ENCODE measurements at places on chromosomes 2 and 18.

- DNase-seq, result no peak
Measured at GRCh38 chr2:50647381-50647780, 384.6 kb downstream of the NRXN1 start.

DNA sequence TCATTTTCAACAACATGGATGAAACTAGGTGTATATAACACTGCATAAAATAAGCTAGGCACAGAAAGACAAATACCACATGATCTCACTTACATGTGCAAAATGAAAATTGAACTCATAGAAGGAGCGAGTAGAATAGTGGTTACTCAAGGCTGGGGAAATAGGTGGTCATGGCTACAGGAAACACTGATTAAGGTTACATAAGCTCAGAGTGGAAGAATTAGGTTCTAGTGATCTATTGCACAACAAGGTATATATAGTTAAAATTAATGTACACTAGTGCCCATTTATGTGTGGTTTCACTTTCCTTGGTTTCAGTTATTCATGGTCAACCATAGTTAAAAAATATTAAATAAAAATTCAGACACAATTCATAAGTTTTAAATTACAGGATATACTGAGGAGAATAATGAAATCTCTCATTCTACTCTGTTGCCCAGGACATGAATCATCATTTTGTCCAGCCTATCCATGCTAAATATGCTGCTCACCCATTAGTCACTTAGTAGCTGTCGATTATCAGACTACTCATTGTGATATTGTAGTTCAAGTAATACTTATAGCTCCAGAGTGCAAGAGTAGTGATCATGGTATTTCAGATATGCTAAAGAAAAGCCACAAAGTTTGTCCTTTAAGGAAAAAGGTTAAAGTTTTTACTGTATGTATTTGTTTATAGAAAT is 1530.9 kb upstream of the LRRTM1 start:
- DNase-seq, result no peak

DNA sequence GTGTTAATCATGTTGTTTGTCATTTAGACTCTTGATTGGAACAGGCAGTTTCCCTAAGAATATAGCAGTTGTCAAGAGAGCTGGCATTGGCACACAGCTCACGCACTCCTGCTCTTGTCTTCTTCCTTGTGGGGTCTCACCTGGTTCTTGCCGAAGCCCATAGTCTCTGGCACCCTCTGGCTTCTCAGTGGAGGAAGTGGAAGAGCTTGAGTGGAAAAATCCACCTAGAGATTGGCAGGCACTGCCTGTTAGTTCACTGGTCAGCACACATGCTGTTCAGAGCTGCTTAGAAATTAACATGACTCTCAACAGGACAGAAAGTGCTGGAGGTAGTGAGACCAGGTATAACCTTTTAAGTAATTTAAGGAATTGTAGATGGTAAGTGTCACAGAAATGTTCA is 28.3 kb downstream of the SCTR start:
- no peak for DNase-seq

- DNase-seq, result no peak
Measured at GRCh38 chr2:6384341-6384740, 481.4 kb downstream of the CMPK2 start.

DNA sequence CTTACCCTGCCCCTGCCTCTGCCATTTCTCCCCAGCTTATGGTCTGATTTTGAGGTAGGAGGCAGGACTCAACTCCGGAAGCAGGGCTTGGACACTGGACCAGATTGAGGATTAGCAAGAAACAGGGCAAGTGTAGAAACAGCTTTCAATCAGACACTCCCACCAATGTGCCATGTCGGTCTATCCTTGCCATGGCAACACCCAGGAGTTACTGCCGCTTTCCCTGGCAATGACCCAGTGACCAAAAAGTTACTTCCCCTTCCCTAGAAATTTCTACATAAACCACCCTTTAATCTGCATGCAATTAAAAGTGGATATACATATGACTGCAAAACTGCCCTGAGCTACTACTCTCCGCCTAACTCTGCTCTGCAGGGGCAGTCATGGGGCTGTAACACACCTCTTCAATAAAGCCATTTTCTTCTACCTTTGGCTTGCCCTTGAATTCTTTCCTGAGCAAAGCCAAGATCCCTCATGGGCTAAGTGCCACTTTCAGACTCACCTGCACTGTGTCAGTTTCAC is 156.7 kb downstream of the LPIN1 start:
- no peak for DNase-seq

DNA sequence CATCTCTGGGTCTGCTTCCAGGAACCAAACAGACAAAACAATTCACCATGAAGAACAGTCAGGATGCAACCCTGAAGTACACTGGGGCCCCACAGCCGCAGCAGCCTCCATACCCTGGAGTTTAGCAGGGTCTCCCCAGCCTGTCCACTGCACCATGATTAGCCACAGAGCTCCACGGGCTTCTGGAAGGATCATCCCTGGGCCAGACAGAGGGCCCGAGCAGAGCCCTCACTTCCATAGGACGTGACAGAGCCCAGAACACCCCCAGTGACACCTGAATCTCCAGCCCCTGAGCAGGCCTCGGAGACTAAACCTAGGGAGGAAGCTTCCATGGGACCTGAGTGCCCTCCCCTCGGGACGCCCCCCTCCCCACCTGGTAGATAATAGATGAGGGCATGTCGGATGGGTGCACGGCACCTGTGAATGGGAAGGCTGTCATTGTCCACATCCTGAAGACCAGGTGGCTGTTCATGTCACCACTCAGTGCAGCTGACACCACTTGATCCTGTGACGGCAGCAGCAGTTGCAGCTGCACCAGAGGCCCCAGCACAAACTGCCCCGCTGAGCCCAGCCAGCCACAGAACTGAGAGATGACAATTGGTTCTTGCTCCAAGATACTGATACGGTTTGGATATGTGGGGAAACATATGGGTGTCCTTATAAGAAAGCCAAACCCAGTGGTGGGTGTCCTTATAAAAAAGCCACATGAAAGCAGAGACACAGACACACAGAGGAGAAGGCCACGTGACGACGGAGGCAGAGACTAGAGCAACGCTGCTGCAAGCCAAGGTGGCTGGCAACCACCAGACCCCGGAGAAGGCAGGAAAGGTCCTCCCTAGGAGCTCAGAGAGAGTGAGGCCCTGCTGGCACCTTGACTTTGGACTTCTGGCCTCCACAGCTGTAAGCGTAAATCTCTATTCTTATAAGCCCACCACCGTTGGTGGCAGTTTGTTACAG is 23.2 kb downstream of the KIF1A start:
- peak; percentile 4 for DNase-seq

DNA sequence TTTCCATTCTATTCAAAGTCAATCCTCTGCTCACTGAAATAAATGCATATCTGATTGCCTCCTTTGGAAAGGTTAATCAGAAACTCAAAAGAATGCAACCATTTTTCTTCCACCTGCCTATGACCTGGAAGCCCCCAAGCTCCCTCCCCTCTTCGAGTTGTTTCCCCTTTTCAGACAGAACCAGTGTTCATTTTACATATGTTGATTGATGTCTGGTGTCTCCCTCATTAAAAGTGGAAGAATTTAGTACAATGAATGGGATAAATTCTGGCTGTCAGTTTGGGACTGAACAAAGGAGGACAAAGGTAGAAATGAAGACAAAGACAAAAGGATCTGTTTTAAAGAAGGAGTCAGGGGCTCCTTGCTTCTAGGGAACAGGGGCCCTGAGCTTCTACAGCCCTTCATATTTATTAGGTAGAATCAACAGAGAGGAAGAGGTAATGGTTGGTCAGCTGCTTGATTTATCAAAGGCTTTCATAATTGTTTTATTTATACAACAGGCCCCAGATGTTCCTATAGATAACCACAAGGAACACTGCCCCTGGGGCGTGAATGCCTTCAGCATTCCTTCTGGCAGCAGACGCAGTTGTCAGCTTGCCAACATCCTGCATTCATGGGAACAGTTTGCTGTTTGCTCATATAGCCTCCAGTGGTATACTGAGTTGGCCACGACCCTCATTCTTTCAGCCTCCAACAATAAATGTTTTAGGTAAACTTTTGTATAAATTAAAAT is 949.8 kb upstream of the LRATD1 start:
- no peak for DNase-seq

- no peak for DNase-seq
Measured at GRCh38 chr2:225788571-225789094, 389.1 kb downstream of the NYAP2 start.

DNA sequence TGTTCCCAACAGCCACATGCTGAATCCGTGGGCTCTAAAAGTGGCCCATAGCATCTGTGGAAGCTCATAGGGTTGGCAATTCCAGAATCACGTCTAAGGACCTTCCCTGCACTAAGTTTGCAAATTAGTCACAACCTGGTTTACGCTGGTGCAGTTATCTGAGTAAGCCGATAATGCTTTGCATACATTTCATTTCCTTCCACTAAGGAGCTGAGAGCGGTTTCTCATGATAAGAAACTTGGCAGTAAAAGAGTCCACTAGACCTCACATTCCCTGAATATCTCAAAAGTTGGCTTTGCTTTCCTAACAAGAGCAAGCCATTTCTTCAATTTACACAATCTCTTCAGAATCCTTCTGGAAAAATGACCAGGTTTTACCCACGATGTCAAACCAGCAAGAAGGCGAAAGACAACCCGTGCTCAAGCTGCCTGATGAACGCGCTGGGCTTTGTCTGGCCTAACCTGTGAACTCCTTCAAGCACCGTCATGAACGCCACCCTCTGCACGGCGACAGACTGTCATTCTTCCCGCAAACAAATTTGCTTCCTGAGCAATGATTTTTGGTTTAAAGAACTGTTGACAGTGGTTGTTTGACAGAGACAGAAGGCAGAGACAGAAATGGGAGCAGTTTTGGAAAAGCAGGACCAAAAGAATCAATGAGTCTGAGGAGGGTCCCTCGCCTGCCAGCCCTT is 73.0 kb upstream of the COPS8 start:
- DNase-seq, result no peak

GRCh38 chr18:36045241-36045991 is 21.9 kb downstream of the RPRD1A start:
- no peak for DNase-seq

DNA sequence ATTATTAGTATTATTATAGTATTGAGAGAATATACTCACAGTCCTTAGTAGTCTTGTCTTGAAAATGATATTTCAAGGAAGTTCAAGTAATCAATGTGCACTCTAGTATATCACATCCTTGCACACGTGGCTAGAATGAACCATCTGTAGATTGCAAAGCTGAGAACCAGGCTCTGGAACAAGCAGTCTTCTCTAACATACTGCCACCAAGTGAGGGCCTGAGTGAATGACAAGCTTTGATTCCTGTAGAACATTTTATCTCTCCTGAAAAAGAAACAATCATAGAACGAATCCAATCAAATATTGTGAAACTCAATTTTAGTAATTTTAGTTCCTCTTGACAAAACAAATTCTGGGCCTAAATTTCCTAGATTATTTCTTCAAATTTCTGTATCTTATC is 55.3 kb upstream of the SULT1C3 start:
- DNase-seq, result no peak

GRCh38 chr2:240300261-240300821 is 135.1 kb upstream of the GPC1 start:
- no peak for DNase-seq

- no peak for DNase-seq
Measured at GRCh38 chr18:43534511-43534910, 257.2 kb upstream of the SYT4 start.

GRCh38 chr18:77366720-77367641 is 117.3 kb downstream of the GALR1 start:
- no peak for DNase-seq

DNA sequence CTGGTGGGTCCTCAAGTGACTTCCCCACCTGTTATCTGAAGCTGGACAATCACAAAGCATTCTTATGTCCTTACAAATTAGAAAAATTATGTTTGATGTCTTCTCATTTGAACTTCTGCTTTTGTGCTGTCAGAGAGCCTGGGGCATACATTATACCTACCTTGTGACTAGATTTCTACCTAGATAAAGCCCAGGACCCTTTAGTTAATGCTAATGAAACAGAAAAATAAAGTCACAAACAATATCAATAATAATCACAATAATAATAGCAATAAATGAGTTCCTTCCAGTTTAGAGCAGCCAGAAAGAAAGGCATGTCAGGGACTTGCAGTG is 456.4 kb downstream of the SETBP1 start:
- DNase-seq, result no peak

DNA sequence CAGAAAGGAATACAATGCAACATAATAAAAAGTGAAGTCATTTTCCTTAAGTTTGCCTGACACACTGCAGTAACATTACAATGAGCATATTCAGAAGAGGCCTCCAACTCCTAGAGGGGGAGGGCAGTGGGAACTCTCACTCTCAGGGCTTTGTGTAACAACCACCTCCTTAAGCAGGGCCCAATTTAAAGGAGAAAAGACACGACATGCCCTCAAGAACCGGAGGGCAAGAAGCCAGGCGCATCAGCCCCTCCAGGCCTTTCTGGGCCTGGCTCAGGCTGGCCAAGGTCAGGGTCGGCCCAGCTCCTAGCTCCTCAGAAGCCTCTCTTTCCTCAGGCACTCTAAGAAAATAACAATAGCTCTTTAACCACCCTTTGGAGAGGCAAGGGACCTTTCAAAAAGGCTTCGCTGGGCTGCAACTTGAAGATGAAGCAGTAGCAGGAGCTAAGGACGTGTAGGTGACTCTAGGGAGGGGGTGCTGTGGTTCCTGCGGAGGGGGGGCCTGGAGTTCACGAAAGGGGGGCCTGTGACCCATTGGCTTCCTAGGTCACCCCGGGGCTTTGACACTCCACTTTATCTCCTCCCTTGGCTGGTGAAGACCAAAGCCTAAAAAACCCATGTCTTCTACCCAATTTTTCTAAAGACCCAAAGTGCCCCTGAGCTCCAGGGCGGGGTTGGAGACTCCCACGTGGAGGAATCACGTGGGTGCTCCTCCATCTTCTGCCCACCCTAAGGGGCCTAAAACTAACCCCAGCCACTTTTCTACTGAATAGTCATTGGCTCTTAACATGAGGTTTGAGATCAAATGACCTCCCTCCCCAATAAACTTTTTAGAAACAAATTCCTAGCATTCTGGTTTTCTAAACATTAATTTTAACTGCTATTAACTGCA is 13.3 kb downstream of the SERTAD2 start:
- DNase-seq, result no peak

GRCh38 chr2:145258903-145259579 is 739.1 kb upstream of the ZEB2 start:
- DNase-seq, result no peak

DNA sequence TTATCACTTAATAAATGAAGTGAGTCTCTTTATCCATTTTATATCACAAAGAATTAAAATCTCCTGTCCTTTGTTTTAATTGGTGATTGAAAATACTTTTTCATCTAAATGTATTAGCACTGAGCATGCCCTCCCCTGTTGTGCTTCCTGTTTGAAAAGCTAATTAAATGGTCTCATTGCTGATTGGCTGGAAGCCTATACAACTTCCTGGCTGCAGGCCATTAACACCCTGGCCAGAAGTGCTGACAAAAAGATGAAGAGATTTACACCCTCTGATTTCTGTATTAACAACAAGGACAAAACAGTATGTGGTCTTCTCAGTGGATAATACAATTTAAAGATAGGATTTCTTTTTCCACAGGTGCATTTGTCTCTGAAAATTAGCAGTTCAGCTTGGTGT is 548.0 kb downstream of the DCC start:
- no peak for DNase-seq

DNA sequence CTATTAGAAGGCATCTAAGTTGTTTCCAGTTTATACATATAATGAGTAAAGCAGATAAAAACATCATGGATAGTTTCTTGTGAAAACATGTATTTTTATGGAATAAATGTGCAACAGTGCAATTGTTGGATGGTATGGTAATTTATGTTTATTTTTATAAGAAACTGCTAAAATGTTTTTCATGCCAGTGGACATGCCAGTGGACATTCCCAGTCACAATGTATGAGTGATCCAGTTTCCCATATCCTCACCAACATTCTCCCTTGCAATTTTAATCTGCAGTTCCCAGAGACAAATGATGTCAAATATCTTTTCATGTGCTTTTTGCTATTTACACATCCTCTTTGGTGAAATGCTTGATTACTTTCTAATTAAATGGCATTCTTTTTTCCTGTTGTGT is 818.6 kb downstream of the SUCLG1 start:
- DNase-seq, result no peak

Data from activated naive CD4-positive, alpha-beta T cell treated with anti-CD3 and anti-CD28 coated beads, Interleukin-2, amount 50 U/mL, for 16 hours (primary cell).